HFFc6 (cell line): ENCODE measurements at places on chromosomes 13 and 19. TPM values are rescaled to one million over a fixed set of nuclear protein-coding genes. Genes with fewer than 3 reads are reported as not detected.

LGALS14 gene
- total RNA-seq, result not detected in 3 replicates

CABP5 gene
- total RNA-seq, result not detected in 3 replicates

LSM7 gene
- 118 to 134 TPM (median 120 TPM) in 3 replicates for total RNA-seq

DLL3 gene
- 0.26 TPM in 1 of 2 replicates, not detected in the other for total RNA-seq

ZNF528 gene
- 10.6 to 15.9 TPM (median 11.3 TPM) in 3 replicates for total RNA-seq

- peak; percentile 69 for DNase-seq
Observed at GRCh38 chr13:30409886-30410704, 12.2 kb upstream of the UBE2L5 start.

- no peak for DNase-seq
Observed at GRCh38 chr19:46550684-46551083, 50.4 kb upstream of the CALM3 start.

GRCh38 chr13:27504868-27505194, 54.5 kb upstream of the MTIF3 start:
- no peak for DNase-seq

GRCh38 chr19:13700621-13701020, 63.7 kb upstream of the MRI1 start:
- DNase-seq, result no peak

- DNase-seq, result peak; percentile 94
Observed at GRCh38 chr19:45467456-45468158, at the start of gene FOSB. TSS of gene FOSB (plus strand) at chr19:45467996. CDS start at chr19:45468587, 591 bp downstream.

GRCh38 chr19:7340959-7341837, 7.5 kb upstream of the ARHGEF18 start:
- DNase-seq, result peak; percentile 61

- DNase-seq, result no peak
Observed at GRCh38 chr19:17447704-17448130, 751 bp downstream of the TMEM221 start.
